ENCODE measurements at places on chromosomes 7 and 10.

DNA sequence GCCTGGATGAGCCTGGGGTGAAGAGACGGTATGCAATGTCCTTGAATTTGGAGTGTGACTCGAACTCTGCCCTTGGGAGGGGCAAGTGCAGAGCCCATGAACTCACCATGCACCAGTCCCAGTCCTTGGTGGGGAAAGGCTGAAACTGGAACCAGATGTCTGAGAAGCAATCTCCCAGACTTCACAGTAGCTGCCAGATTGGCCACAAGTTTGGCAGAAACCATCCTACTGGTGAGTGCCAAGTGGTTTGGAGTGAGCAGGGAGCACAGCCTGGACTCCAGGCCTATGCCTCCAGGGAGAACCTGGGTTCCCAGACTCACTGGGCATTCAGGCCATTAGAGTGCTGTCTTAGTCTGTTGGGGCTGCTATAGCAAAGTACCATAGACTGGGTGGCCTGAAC lies 99.6 kb upstream of the LYZL1 start:
- DNase-seq: peak; percentile 5

GRCh38 chr7:105399043-105399725 lies 10.5 kb upstream of the SRPK2 start:
- DNase-seq: no peak

DNA sequence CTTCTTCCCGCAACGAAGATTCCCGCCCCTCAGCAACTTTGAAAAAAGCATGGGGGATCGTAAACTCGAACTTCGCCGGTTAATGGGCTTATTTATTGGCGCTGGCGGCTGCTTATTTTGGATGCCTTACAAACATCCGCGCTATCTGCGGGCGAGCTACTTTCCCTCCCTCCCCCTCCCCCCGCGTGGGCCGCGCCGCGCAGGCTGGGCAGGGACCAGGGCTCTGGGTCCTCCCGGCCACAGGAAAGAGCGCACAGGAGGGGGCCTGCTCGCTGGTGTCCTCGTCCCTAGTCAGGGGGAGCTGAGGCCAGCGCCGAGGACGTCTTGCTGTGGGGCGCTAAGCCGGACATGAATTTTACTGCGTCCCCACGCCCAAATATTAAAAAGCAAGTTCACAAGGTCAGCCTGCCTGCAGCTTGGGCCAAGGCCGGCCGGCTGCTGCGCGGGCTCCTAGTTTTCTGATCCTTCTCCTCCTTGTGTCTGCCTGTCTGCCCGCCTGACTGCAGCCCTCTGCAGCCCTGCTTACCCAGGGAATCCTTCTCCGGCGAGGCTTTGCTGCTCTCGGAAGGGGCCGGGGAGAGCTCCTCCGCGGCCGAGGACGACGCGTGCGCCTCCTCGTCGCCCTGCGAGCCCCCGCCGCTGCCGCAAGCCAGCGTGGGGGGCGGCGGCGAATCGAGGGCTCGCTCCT lies 1.2 kb downstream of the HOXA10 start:
- peak; percentile 53 for DNase-seq

GRCh38 chr10:3606309-3606708 lies 178.7 kb downstream of the KLF6 start:
- DNase-seq: no peak

- no peak for DNase-seq
These were observed 34.0 kb downstream of the DLD start for GRCh38 chr7:107924841-107925504.

Measured in fibroblast of skin of left biceps (primary cell).